Fibroblast of skin of abdomen (primary cell): ENCODE measurements at places on chromosomes 12 and 14.

DNA sequence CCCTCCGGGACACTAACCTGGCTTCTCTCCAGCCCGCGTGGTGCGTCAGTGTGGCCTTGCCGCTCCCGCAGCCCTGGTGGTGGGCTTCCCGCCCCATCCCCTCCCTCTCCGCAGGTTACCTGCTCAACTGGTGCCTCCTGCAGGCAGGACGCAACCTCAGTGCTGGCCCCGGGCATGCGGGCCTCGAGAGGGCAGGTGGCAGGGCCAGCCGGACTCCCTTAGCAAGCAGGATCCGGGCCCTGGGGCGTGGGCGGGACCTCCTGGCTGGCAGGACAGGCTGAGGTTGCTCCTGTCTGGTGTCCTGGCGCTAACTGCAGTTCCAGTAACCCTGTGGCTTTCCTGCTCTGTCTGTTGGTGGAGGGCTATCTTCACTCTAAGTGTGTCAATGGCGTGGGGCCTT is 8.6 kb upstream of the ADSS1 start:
- no peak for DNase-seq

- peak; percentile 43 for DNase-seq
Measured at GRCh38 chr12:54082397-54082892, 28.8 kb downstream of the HOXC4 start.

- no peak for DNase-seq
Measured at GRCh38 chr12:68739891-68740290, 6.1 kb upstream of the SLC35E3 start.

GRCh38 chr14:92309968-92310530 is 12.9 kb upstream of the SLC24A4 start:
- no peak for DNase-seq

- no peak for DNase-seq
Measured at GRCh38 chr12:95259368-95259767, 41.8 kb downstream of the VEZT start.

- DNase-seq = peak; percentile 94
Measured at GRCh38 chr12:97921979-97922722, 459.5 kb downstream of the RMST start.

DNA sequence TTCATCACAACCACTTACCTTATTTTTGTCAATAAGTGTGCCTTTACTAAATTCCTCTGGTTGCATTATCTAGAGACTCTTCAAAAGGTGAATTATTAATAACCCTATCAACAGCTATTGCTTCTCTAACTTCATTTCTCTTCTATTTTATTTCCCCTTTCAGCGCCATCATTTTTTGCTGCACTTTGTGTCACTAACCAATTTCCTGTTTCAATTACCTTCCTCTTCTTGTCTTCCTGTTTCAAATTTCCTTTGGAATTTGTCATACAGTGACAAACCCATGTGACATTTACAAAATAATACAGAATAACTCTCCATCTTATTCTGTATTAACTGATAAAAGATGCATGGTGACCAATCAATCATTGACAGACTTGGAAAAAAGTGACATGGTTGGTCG is 12.2 kb upstream of the CLEC2A start:
- DNase-seq = no peak

- DNase-seq = no peak
Measured at GRCh38 chr12:104478396-104479122, 21.8 kb downstream of the CHST11 start.

- DNase-seq = peak; percentile 63
Measured at GRCh38 chr12:115383668-115384067, 699.7 kb upstream of the TBX3 start.

DNA sequence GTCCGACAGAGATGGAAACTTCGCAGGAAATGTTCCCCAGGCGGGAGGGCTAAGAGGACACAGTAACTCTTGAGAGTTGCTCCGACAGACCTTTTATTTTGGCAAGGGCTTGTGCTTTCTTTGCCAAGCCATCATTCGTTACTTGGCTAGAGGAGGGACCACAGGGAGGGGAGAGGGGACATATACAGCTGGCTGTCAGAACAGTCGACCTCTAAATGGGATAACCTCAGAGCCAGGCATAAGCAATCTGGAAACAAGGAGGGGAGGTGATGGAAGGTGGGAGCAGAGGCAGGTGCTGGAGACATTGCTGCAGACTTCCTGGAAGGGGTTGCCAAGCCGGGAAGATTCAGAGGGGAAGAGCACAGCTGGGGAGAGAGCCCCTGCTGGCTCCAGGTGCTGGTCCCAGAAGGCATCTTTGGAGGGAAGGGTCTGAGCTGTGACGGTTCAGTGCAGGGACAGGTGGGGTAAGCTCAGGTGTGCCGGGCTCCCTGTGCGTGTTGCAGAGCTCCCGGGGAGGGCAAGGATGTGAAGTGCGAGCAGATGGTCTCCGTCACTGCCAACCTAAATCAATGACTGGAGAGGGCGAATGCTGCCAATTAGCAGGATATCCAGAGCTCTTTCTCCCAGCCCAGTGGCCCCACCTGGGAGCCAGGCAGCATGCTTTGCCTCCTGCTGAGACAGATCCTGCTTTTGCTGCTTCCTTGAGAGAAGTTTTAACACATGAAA is 50.1 kb downstream of the CHST11 start:
- no peak for DNase-seq

- no peak for DNase-seq
Measured at GRCh38 chr12:101995684-101996083, 66.1 kb downstream of the WASHC3 start.
